ENCODE measurements at places on chromosomes 11 and 22. TPM values are rescaled to one million over a fixed set of nuclear protein-coding genes. Genes with fewer than 3 reads are reported as not detected.

The CARNS1 gene
- total RNA-seq = 0.76 TPM

The SNX15 gene
- 15.6 TPM for total RNA-seq

The B3GAT1 gene
- total RNA-seq = 28.3 TPM

The IRAG1 gene
- 2.5 TPM for total RNA-seq

The RGL4 gene
- not detected for total RNA-seq

The LRRC32 gene
- 0.89 TPM for total RNA-seq

The PPP6R3 gene
- total RNA-seq = 220 TPM

The OLFML1 gene
- not detected for total RNA-seq

The KRTAP5-7 gene
- not detected for total RNA-seq

The MS4A6A gene
- total RNA-seq = not detected

The CDC42BPG gene
- 11.6 TPM for total RNA-seq

Measured in GM23338 (cell line).